ENCODE measurements at places on chromosomes 3 and 15.
A peak's percentile ranks its signal among the peaks of the same experiment; 100 is the strongest.

- DNase-seq: peak; percentile 39
Measured at GRCh38 chr3:52054661-52055511, 1.5 kb downstream of the DUSP7 start.

DNA sequence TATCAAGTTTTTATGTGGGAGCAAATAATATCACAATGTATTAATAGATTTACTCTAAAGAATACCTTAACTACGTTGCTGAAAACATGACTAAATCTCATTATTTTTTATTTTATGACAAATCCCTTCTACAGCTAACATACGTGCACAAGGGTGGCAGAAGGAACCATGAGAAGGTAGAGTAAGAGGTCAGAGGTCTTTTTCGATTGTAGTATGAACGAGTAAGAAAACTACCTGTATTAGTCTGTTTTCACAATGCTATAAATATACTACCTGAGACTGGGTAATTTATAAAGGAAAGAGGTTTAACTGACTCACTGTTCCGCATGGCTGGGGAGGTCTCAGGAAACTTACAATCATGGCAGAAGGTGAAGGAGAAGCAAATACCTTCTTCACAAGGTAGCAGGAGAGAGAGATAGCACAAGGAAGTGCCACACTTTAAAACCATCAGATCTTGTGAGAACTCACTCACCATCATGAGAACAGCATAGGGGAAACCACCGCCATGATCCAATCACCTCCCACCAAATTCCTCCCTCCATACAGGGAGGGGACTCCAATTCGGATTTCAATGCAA, 95.3 kb downstream of the SUCLG2 start:
- DNase-seq: no peak

GRCh38 chr3:114323546-114324254, 29.9 kb downstream of the TIGIT start:
- no peak for DNase-seq

GRCh38 chr3:111980716-111981456, 2.1 kb downstream of the ABHD10 start:
- no peak for DNase-seq

DNA sequence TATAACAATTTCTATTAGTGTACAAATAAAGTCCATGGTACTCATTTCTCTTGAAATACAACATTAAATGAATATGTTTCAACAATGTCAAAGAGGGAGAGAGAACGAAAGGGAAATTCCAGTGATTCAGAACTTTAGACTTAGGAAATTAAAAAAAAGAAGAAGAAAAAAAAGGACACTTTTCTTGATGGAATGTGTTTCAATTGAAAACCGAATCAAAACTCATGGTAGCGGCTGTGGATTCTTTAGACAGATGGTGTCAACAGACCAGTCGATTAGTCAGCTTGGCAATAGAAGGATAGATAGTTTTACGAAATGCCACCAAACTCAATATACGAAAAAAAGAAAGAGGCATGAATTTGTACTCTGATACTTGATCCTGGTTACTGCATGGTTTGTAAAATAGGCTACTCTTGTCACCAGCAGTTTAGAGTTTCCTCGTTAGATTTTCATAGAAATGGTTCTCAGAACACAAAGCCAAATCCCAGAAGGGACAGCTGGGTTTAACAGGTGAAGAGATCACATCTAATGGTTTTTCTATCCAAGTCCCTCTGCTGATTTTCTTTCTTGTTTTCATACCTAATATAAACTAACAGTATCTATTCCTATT, 793.5 kb downstream of the ROBO1 start:
- no peak for DNase-seq

DNA sequence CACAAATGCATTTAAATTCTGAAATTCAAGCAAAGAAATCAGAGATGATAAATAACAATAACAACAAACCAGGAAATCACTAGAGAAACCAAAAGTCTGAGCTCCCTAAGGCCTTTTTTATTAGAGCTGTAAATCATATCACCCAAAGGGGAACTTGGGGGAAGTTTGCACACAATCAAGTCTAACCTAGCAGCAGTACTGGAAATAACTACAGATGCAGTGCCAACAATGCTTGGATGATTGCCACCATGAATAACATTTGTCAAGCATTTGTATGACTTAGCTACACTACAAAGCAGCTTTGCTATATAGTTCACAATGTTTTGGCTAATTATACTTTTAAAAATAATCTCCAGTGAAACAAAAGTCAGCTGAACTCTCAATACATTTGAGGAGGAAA, 27.8 kb downstream of the SHQ1 start:
- peak; percentile 49 for DNase-seq

DNA sequence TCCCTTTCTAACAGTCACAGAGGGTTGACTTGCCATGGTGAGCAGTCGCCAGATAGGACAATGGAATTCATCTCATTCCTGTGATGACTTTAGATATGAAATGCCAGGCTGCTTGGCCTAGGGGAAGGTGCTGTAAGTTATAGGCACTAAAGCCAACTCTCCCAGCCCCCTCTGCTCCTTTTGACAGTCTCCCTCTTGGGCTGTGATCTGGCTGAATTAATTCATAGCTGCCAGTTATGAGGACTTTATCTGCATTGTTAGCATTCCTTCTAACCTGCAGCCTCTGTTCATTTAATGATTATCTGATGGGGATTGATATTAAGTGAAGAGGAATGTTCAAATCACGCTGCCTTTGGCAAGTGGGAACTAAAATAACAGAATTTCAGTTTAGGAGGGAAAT, 427.1 kb upstream of the RASGRP1 start:
- DNase-seq: no peak

DNA sequence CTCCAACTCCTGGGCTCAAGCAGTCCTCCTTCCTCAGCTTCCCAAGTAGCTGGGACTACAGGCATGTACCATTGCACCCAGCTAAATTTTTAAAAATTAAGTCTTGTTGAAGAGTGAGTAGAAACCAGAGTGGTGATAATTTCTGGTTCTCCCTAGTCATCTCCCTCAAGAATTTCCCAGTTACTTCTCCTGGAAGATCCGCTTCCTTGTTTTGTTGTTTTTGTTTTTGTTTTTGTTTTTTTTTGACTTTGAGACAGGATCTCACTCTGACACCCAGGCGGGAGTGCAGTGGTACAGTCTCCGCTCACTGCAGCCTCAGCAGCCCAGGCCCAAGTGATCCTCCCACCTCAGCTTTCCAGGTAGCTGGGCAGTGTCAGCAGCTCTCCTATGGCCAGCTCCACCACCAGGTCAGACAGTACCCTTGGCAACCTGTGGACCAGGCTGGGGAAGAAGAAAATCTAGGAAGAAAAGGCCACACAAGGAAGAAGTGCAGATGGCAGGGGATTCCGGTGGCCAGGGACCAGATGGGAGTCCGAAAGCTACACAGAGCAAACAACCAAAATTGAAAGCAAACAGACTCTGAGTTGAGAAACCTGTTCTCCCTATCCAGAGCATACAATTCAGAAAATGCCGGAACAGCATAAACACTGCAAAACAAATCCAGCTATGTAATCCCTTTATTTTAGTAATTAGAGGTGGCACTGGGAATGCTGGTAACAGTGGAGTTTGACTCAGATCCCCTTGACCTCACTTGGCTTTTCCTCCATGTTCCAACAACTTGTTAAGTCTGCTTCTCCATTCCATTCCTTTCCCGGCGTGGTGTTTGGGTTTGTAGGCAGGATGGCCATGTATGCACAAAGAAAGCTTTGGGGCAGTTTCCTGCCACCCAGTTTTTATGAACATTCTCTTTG, 266.6 kb upstream of the CTDSPL start:
- no peak for DNase-seq

GRCh38 chr3:194982472-194982871, 288.5 kb downstream of the XXYLT1 start:
- no peak for DNase-seq

GRCh38 chr15:72155003-72155621, 36.9 kb downstream of the SENP8 start:
- no peak for DNase-seq

DNA sequence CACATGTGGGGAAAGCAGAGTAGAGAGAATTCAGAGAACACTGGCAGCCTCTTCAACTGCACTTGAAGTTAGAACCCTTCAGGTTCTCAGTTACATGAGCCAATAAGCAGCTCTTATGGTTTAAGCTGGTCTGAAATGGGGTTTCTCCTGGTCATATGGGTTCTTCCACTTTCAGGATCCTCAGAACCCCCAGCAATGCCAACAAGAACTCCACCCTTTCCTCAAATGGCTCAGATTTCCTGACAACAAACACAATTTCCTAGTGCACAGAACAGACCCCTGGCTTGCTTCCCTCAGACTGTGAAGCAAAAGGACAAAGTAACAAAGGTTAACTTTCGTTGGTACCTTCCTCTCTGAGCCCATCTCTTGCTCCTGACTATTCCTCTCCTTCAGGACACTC, 23.9 kb upstream of the FRMD4B start:
- no peak for DNase-seq

DNA sequence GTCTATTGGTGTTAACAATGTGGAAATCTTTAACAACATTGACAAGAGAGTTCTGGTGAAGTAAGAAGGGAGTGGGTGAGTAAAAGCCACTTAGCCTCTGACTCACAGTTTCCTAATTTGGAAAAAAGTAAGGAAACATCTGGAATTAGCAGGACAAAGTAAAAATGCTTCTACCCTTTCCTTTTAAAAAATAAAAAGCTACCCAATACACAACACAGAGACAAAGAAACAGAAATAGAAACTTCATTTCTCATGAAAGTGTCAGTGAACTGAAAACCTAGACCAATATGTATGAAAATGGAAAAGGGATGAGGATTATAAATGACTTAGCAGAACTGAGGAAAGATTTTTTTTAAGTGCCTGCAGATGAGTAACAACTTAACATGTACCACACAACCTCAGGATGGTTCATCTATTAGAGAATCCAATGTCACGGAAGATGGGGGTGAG, 65.4 kb downstream of the SSR3 start:
- DNase-seq: no peak

DNA sequence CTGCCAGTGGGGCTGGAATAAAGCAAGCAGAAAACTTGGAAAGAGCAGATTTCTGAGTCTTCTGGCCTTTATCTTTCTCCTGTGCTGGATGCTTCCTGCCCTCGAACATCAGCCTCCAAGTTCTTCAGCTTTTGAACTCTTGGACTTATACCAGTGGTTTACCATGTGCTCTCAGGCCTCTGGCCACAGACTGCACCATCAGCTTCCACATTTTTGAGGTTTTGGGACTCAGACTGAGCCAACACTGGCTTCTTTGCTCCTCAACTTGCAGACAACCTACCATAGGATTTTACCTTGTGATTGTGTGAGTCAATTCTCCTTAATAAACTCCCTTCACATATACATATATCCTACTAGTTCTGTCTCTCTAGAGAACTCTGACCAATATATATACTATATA, 706.6 kb downstream of the NR2F2 start:
- no peak for DNase-seq

GRCh38 chr15:61880084-61880483, 180.2 kb downstream of the VPS13C start:
- DNase-seq: no peak

DNA sequence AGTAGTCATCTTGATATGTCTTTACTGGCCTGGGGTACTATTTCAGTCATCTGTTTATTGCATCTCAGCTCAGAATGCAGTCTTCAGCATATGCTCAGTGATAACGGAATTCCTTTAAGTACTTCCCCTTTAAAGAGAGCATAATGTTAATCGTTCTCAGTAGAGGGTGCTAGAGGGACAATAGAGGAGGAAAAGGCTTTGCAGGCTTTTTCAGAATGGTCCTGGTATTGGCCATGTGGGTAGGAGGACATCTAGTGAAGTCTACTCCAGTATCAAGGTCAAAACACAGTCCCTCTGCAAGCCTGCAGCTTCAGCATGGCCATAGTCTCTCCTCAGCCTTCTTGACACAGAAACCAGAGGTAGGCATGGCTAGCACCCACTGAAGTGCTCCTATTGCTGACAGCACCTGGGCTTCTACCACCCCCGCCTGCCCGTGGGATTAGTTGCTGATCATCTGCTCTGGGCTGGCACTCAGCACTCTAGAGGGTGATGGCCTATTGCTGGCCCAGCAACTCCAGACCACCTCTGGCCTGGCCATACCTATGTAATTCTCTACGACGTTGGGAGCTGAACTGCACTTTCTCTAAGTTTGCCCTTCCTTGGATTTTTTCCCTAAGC, 65.4 kb downstream of the KCNH8 start:
- DNase-seq: peak; percentile 86

DNA sequence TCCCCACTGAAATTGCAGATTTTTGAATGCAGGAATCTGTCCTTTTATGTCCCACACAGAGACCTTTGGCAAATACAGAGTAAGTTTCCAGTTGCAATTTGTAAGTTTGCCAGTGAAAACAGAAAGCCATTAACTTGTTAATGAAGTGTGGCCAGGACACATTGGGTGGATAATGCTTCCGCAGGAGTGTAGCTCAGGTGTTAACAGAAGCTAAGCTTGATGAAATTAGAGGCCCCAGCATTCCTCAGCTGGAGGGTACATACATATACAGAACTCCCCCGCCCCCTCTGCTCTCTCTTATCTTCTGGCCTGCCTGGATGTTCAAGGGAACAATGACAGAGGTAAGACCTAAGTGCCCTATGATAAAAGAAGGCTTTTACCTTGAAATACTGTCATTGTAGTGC, 8.1 kb upstream of the LRRC2 start:
- DNase-seq: no peak

DNA sequence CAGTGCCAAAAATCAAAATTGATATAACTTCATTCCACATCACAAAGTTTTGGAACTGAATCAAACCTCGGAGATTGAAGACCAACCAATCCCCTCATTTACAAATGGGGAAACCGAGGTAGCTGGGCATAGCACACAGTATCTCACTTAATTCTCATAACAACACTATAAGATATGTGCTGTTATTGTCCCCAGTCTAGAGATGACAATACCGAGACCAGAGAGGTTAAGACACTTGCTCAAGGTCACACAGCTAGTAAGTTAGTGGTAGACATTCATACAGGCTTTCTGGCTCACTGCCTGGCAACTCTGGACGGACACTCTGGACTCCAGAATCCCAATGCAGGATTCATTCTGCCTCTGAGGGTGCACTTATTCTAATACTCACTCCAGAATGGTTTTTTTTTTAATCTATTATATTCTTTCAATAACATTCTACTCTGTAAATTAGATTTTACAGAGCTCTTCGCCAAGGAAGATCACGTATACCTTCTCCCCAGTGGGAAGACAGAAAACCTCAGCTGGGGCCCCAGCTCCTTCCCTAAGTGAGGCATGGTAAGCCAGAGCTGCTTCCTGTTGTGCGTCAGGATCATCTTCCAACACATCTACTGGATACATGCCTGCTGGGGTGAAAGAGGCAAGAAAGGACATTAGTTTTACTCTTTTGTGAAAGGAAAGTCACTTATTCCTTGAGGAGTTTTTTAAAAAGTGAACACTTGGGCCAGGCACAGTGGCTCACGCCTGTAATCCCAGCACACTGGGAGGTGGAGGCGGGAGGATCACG, 128.4 kb upstream of the IGF1R start:
- DNase-seq: no peak

GRCh38 chr3:60094392-60094947, 1044.6 kb upstream of the CFAP20DC start:
- no peak for DNase-seq

DNA sequence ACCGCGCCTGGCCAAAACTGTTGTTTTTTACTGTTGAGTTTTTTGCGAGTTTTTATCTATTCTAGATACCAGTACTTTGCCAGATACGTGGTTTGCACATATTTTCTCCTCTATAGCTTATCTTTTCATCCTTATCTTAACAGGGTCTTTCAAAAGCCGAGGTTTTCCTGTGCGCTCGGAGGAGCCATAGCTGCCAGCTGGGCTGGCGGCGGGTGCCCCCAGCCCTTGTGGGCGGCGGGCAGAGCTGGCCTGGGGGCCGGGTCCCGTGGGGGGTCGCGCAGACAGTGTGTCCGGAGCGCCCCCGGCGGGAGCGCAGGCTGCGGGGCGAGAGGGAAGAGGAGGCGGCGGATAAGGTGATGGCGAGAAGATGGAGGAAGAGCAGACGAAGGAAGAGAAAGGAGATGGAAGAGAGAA, 11.1 kb upstream of the EIF4A2 start:
- no peak for DNase-seq

GRCh38 chr3:12405432-12406272, 78.6 kb upstream of the TSEN2 start:
- peak; percentile 42 for DNase-seq

Data from Kasumi-1 (cell line).